ENCODE measurements at places on chromosomes 7 and 10. TPM values are rescaled to one million over a fixed set of nuclear protein-coding genes. Genes with fewer than 3 reads are reported as not detected.

LLCFC1 gene
- total RNA-seq, result not detected

MOSPD3 gene
- total RNA-seq, result 11.3 TPM

LSM5 gene
- 388 TPM for total RNA-seq

BRI3 gene
- total RNA-seq, result 14.4 TPM

NKX1-2 gene
- not detected for total RNA-seq

AKR1C2 gene
- 1.9 TPM for total RNA-seq

SLIT1 gene
- 0.11 TPM for total RNA-seq

CLCN1 gene
- not detected for total RNA-seq
